ENCODE measurements at places on chromosomes 1 and 21.

DNA sequence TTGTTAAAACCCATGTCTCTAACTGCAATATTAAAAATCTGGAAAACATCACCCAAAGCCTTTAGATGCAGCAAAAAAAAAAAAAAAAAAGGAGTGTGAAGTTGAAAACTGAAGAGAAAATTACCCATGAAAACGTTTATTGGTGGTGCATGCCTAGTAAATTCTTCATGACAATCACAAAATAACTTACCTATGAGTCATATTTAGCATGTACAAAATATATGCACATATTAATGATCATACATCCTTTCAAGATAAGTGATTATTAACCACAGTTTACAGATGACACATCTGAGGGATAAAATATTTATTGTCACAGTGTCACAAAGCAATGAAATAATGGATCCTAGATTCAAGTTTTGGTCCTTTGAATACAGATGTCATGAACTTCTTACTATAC lies 505.2 kb upstream of the NR5A2 start:
- DNase-seq: no peak

DNA sequence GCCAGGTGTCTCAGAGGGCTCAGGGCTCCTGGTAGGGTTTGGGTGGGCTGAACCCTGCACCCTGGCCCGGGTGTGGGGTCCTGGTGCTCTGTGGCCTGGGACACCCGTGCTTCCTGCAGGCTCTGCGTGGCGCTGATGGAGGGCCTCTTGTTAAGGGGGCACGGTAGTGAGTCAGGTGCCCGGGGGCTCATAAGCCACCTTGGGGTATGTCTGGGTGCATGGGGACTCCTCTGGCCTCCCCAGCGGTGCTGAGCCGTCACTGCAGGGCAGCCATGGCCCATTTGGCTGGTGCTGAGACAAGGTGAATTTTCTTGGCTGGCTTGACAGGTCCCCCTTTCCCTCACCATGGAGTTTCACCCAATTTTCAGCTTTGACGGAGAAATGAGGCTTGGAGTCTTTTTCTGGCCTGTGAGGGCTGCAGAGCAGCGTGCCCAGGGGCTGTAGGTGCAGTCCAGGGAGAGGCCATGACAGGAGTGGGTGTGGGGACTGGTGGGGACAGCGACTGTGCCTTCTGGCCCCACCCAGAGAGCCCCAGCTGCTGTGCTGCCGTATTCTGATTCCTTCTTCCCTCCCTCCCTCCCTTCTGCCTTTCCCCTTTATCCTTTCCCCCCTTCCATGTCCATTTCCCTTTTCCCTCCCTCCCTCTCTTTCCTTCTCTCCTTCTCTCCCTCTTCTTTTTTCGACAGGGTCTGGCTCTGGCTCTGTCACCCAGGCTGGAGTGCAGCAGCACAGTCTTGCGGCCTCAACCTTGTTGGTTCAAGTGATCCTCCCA lies 40.4 kb downstream of the SKI start:
- DNase-seq: no peak

GRCh38 chr1:15449567-15449966 lies 7.0 kb upstream of the CELA2A start:
- no peak for DNase-seq

DNA sequence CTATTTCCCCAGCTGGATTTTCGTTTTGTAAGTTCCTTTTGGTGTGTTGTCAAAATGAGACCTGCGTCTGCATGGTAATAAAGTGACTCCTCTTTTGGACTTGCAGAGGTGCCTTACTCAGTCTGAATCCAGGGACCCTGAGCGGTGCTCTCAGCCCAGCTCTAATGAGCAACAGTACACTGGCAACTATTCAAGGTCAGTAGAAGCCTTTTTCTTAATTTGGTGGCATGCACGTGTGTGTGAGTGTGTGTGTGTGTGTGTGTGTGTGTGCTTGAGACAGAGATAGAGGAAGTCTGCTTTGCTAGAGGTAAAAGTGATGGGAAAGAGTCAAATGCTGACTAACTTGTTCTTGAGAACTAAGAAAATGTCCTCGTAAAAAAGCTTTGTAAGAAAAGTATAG lies 105.4 kb downstream of the CD247 start:
- DNase-seq: no peak

DNA sequence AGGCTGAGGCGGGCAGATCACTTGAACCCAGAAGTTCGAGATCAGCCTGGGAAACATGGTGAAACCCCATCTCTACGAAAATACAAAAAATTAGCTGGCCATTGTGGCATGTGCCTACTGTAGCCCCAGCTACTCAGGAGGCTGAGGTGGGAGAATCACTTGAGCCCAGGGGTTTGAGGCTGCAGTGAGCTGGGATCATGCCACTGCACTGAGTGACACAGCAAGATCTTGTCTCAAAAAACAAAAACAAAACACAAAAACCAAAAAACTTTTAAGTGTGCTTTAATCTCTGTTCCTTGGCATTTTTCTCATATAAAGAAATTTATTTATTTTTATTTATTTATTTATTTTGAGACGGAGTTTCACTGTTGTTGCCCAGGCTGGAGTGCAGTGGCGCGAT lies 208.2 kb downstream of the URB2 start:
- DNase-seq: no peak

DNA sequence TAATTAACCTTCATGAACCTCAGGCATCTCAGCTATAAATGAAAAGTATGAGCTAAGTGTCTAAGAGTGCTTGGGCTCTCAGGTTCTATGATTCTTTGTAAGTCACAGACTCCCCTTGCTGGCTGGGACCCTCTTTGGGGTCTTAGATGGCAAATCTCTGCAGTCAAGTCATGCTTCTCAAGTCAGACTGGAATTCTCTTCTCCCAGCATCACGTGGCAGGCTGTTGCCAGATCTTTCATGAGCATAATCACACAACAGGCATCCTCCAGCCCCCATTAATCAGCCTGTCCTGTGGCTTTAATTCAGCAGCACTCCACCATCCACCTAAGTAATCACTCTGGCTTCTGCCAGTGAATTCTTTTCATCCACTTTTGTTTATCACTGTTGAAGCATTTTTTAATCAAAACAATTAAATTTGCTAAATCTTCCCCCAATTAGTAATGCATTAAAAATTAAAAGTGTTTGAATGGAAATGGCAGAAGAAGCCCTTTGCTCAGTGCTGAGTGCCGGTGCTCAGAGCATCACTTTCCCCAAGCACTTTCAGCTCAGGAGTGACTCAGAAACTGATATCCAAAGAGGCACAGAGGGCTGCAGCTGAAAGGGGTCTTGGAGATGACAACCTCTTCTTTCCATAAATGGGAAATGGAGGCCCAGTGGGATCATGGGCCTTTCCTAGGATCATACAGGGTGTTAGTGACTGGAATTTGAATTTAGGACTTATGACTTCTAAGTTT lies 50.2 kb downstream of the C8A start:
- no peak for DNase-seq

- no peak for DNase-seq
Observed at GRCh38 chr1:241485554-241485992, 34.0 kb downstream of the FH start.
